Activated naive CD8-positive, alpha-beta T cell treated with anti-CD3 and anti-CD28 coated beads for 36 hours (primary cell): ENCODE measurements at places on chromosomes 1 and 21. TPM values are rescaled to one million over a fixed set of nuclear protein-coding genes. Genes with fewer than 3 reads are reported as not detected.

DNA sequence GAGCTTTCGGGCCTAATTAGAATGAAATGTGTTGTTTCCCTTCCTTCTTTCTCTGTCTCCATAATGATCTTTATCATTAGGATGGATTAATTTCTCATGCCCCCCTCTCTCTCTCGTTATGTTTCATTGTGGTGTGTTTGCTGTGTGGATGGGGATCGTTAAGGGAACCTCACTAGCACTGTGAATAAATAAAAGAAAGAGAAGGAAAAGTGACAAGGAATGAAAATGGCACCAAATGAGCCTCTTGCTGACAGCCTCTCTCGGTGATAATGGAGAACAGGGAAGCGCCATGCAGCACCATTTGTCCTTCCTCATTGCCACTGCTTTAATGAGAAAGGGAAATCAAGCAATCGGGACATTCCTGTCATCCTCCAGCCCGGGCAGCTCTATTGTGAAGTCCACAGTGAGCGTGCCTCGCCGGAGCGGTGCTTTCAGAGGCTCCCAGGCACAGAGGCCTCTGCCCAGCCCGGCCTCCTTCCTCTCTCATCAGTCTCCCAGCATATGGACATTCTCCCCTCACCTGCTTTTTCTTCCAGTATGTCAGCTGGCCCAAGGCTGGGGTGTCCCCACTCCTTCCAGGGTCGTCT, 265.7 kb upstream of the TMEM51 start:
- no peak overlapping the region for H3K27ac ChIP-seq
- peaks cover 10% of the 10 kb centered on the region for H3K27me3 ChIP-seq

GRCh38 chr1:155513300-155513916, 49.2 kb downstream of the ASH1L start:
- DNase-seq: no peak
- H3K4me1 ChIP-seq: peaks cover 42% of the 10 kb centered on the region
- H3K4me3 ChIP-seq: no peak overlapping the region
- H3K27me3 ChIP-seq: no peaks in the 10 kb centered on the region
- peaks cover 34% of the 10 kb centered on the region for H3K36me3 ChIP-seq
- no peak overlapping the region for H3K27ac ChIP-seq

DNA sequence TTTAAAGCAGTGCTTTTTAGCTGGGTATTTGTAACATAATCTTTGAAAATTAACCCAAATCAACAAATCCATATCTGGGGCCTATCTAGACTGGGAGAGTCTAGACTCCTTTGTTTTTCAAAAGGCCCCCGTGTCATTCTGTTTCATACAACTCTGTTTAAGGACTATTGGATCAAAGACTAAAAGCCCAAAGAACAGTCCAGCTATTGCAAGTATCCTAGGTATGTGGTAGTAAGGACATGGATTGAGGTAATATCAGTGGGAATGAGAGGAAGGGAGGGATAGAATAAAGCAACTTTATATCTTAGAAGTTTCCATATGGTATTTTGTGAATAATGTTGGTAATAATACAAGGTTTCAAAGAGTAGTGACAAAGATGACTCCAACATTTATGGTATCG, 18.2 kb downstream of the KIF1B start:
- no peak overlapping the region for H3K27ac ChIP-seq
- DNase-seq: no peak
- no peaks in the 10 kb centered on the region for H3K27me3 ChIP-seq
- H3K4me1 ChIP-seq: peaks cover 3% of the 10 kb centered on the region

- DNase-seq: no peak
- no peak overlapping the region for H3K4me3 ChIP-seq
- peaks cover 6% of the 10 kb centered on the region for H3K4me1 ChIP-seq
- no peak overlapping the region for H3K27ac ChIP-seq
- no peaks in the 10 kb centered on the region for H3K36me3 ChIP-seq
Observed at GRCh38 chr1:234106032-234106431, 201.6 kb downstream of the SLC35F3 start.

CD1B gene
- not detected for total RNA-seq

COL9A2 gene
- total RNA-seq: 3.0 TPM
